K562 (cell line): ENCODE measurements at places on chromosomes 1 and 21. TPM values are rescaled to one million over a fixed set of nuclear protein-coding genes. Genes with fewer than 3 reads are reported as not detected.

Gene S100A7
- not detected in 2 replicates for total RNA-seq

DNA sequence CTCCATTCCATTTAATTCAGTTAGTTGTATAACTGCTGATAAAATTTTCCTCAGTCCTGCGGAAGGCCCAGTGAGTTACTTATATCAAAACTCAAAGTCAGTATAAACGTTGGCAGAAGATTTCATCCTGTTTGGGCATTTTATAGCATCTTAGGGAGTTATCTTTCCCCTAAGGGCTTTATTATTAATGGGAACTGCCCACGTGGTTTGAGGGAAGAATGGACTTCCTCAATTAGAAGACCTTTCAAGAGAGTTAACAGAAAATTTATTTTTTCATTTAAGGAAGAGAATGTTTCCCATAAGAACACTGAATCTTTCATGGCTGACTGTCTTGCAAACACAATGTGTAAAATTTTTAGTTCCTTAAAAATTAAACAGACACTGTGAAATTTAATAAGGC is 400.1 kb downstream of the NEGR1 start:
- DNase-seq = no peak

GRCh38 chr1:10745886-10746455 is 50.5 kb downstream of the CASZ1 start:
- DNase-seq = no peak

DNA sequence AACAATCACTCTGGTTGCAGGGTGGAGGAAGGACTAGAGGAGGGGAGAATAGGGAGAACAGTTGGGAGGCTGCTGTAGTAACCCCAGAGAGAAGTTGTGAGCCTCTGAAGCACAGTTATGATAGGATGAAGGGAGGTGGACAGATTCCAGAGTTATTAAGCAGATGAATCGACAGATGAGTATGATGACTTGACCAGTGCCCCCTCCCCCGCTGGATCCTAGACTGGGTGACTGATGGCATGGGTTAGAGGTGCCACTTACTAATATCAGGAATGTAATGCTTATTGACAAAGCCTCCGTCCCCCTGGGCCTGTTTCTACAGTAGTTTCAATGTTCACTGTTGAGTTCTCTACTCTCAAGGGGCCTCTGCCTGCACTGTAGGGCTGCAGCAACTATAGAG is 14.0 kb upstream of the TIPRL start:
- DNase-seq = no peak
